Amniotic epithelial cell (primary cell): ENCODE measurements at places on chromosomes 2 and 18.
A peak's percentile ranks its signal among the peaks of the same experiment; 100 is the strongest.

GRCh38 chr2:851078-851477, 99.6 kb upstream of the SNTG2 start:
- no peak for DNase-seq

DNA sequence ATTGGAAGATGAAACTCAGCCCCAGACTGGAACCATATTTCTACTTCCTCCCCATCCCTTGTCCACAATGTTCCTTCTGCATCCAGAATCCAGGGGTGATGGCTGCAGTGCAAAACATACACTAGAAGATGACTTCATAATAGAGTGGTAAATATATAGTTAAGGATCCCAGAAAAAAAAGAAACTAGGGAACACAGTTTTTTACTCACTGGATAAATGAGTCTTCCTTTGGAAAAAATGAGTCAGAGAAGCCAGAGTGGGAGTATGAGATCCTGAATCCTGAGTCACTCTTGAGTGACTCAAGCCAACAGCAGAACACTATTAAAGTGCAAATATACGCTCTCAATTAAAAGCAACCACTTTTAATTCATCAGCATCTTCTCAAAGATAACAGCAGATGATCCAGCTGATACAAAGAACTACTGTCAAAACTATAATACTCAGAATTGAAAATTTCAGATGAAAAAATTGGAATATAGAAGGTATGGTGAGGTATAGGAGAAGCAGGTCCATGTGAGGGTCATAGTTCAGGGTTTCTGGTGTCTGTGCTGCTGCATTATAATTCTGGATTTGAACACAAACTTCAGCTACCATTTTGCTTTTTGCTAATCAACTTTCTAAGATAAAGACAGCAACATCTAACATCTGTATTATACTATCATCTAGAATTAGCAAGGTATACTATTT, 987.2 kb upstream of the CDH2 start:
- DNase-seq, result peak; percentile 93

DNA sequence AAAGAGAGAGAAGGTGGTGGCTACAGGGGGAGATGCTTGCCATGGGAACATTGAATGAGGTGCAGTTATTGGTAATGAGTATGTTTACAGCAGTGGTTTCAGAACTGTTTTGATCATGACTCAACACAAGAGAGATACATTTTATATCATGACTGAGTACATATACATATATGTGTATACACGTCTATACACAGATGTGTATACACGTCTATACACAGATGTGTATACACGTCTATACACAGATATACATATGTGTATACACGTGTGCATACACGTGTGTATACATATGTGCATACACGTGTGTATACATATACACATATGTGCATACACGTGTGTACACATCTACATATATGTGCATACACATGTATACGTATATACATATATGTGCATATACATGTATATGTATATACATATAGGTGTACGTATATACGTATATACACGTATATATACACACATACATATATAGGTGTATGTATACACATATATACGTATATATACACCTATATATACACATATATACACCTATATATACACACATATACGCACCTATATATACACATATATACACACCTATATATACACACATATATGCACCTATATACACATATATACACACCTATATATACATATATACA, 518.5 kb downstream of the TSN start:
- DNase-seq, result no peak

GRCh38 chr2:156437272-156437930, 1.2 kb downstream of the GPD2 start:
- peak; percentile 56 for DNase-seq

DNA sequence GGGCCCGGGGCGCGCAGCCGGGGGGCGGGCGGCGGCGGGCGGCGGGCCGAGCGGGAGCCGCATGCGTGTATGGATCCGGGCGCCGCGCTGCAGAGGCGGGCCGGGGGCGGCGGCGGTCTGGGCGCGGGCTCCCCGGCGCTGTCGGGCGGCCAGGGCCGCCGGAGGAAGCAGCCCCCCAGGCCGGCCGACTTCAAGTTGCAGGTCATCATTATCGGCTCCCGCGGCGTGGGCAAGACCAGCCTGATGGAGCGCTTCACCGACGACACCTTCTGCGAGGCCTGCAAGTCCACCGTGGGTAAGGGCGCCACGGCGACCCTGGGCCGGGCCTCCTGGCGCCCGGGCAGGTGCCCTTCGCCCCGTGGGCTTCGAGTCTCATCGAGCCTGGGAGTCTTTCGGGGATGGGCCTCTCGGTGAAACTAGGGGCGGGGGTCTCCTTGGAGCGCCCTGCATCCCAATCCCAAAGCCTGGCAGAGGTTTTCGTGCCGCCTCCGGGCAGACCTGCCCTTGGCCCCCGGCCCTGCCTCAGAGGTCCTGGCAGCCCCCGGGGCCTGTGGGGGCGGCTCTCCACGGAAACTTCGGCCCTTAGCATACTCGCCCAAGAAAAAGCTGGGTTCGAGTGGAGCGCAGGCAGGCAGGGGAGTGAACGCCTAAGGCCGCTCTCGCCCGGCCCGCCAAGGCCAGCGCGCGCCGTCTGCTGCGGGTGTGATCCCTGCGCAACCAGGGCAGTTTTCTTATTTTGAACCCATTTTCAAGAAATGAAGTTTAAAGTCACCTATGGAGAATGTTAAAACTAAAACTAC, 622 bp downstream of the RAB12 start:
- DNase-seq, result no peak

DNA sequence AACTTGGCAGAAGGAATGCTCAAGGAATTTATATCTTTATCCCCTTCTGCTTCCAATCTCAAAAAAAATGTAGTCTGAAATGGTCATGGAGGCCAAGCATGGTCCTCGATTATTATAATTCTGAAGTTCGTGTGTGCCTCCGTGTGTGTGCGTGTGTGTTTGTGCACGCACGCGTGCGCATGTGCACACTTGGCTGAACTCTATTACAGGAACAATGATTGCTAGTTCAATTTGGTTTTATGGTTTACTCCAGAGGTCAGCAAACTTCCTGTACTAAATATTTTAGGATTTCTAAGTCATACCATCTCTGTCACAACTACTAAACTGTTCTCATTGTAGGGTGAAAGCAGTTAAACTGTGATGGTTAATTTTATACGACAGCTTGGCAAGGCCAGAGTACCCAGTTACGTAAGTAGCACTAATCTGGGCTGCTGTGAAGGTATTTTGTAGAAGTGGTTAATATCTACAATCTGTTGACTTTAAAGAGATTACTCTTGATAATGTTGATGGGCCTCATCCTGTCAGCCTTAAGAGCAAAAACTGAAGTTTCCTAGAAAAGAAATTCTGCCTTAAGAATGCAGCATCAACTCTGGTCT, 5.8 kb upstream of the MARCHF7 start:
- DNase-seq, result peak; percentile 60

- DNase-seq, result peak; percentile 13
Observed at GRCh38 chr18:73340135-73340977, 472.6 kb upstream of the NETO1 start.

DNA sequence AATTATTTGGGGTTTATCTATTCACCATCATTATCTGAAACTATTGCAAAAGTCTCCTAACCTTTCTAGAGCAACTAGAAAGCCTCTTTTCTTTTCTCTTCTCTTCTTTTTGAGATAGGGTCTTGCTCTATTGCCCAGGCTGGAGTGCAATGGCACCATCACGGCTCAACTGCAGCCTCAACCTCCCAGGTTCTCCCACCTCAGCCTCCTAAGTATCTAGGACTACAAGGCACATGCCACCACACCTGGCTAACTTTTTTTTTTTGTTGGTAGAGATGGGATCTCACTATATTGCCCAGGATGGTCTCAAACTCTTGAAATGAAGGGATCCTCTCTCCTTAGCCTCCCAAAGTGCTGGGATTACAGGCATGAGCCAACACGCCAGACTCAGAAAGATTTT, 24.5 kb upstream of the XPO1 start:
- DNase-seq, result no peak
